T-helper 22 cell (primary cell): ENCODE measurements at places on chromosomes 5 and 9.

- DNase-seq = no peak
Observed at GRCh38 chr5:163433271-163433670, 4.1 kb upstream of the CCNG1 start.

DNA sequence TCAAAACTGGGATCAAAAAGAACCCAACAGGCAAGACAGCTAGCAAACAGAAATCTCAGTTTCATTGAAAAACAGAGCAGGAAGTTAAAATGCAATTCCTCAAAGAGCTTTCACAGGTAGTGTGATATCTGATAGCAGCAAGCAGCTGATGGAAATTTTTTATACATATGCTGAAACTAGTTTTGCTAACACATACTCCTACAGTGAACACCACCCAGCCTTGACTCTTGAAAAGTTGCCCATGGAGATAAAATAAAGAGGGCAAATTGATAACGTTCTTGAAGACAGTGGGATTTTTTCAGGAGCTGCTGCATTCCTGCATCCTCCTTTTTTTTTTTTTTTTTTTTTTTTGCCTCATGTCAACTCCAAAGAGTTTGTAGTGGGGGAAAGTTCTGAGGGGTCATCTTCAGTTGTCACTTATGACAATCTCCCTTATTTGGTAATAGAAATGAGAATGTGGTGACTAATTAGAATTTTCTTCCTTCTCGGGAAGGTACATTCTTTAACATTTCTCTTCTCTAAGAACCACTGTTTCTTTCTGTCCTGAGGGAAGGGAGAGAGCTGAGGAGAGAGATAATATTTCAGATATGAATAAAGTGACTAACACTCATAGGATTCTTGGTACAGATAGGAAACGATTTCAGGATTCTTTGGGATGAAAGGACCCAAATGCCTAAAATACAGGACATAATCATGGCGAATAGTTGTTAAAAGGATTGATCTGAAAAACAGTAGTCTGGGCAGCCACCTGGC lies 24.6 kb downstream of the SH3RF2 start:
- no peak for DNase-seq

DNA sequence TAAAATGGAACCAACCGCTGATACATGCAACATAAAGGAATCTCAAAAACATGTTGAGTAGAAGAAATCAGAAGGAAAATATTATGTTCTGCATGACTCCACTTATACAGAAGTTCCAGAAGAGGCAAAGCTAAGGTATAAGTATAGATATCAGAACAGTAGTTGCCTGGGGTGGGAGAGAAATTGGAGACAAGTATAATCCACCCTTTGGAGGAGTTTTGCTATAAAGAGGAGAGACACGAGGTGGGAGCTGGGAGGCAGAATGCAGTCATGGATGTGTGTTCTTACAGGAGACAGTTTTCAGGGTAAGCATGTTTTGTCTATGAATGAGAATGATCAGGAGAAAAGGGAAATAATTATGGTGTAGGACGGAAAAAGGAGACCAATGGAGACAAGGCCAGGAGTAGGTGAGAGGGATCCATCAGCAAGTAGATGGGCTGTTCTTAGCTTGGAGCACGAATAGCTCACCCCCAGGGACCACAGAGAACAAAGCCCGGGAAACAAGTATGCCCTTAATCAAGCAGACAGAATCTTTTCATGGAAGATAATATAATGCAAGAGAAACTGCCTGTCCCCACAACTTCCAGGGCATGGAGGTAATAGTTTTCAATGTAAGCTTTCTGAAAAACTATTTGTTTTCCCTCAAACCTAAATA lies 72.2 kb downstream of the MED27 start:
- no peak for DNase-seq

GRCh38 chr9:130320723-130321481 lies 55.3 kb downstream of the HMCN2 start:
- DNase-seq = no peak

GRCh38 chr5:56964173-56964572 lies 12.2 kb upstream of the MIER3 start:
- DNase-seq = no peak

DNA sequence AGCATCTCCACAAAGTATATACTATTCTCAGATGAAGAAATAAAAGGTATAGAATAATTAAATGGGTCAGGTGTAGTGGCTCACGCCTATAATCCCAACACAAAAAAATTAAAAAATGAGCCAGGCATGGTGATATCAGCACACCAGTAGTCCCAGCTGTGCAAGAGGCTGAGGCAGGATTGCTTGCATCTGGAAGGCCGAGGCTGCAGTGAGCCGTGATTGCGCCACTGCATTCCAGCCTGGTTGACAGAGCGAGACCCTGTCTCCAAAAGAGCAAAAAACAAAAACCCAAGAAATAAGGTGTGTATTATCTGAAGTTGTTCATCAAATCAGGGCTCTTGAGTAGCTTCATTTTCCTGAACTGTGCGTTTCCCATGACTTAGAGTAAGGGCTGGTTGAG lies 83.2 kb upstream of the MYO10 start:
- no peak for DNase-seq

DNA sequence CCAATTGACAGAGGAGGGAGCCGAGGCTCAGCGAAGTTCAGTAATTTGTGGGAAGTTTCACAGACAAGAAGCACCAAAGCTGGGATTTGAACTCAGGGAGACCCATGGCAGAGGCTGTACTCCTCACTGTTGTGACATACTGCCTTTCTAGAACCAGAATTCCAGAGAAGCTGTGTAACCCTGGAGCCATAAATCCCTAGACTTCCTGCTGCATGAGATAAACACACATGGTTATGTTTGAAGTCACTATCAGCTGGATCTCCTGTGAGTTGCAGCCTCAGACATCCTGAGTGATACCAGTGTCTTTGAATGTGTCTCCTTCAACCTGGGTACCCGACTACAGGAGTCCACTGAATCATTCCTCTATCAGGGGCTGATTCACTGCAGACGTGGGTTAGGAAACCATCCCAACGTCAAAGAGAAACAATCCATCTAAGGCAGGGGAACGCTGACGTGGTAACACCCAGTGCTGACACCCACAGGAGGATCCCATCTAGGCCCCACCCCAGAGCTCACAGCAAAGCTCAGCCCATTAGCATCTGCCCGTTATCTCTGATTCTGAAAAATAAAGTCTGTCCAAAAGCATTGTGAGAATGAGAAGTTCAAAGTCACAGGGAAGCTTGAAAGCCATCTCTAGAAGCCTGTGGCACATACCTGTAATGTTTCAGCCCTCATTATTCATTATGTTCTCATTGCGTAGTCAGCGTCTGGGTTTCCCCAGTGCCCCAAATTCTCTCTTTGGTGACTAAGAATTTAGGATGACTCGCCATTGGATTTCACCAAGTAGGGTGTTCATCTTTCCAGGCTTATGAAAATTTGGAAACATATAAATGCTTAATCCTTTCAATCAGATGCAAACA lies 36.3 kb upstream of the BASP1 start:
- no peak for DNase-seq

- DNase-seq = no peak
Observed at GRCh38 chr5:10555277-10555684, 8.6 kb upstream of the ANKRD33B start.

DNA sequence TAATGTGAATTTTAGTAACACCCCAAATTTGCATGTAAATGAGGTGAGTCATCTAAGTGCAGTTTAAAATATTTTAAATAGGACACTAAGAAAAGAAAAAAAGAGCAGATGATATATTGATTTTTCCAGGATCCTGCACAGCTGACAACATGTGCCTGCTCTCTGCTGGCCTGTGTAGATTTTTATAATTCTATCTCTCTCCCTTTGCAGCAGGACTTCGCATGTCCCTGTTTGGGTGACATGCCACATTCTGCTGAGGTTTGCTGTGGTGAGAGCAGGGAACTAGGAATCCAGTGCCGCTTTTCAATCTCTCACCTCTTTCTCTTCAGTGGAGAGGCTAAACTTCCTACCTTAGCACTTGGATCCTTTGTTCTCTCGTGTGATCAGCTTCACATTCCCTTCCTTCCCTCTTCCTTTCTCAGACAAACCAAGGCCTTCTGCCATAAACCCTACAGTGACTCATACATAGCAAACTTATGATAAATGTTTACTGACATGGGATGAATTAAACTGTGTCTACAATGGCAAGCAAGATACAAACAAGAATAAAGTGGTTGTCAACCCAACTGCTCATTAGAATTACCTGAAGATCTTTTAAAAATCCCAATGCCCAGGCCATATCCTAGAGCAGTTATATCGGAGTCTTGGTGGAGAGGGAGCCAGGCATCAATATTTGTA lies 198.8 kb upstream of the EFNA5 start:
- no peak for DNase-seq

GRCh38 chr9:128911529-128912035 lies 9.2 kb upstream of the PHYHD1 start:
- no peak for DNase-seq

GRCh38 chr5:88269222-88269771 lies 652 bp upstream of the TMEM161B start:
- no peak for DNase-seq

DNA sequence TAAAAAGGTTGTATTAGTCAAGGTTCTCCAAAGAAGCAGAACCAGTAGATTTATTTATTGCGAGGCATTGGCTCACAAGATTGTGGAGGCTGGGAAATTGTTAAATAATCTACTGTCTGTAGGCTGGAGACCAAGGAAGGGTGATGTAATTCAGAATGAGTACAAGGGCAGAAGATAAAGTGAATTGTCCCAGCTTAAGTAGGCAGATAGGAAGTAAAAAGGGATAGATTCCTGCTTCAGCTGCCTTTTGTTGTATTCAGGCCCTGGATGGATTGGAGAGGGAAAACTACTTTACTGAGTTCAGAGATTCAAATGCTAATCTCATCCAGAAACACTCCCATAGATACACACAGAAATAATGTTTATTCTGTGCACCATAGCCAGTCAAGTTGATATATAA lies 301.1 kb downstream of the CYLC2 start:
- no peak for DNase-seq

DNA sequence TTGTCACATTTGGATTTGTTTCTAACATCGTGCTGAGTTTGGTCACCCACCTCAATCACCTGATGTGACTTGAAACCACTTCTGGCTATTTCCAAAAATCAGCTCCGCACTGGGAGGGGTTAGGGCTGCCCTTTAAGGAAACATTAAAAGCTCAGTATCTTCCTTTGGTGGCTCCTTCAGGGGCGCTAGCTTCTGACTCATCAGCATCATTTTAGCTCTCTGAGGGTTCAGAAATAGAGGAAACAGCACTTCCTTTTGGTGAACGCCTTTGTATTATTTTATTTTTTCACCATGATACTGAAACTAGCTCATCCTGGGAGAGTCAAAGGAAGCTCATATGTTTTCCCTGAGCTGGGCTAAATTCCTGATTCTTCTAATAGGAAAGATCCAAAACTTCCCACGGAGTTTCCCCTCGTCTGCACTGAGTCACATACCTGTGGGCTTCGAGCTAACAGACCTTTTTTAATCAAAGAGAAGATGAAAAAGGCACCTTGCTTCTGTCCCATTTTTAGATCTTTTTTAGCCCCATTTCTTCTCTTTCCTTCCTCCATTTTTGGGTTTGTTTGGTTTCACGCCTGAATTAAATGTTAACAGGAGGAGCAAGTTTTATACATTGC lies 48.2 kb downstream of the ROPN1L start:
- no peak for DNase-seq

GRCh38 chr9:108854641-108855528 lies 901 bp downstream of the ACTL7B start:
- no peak for DNase-seq

DNA sequence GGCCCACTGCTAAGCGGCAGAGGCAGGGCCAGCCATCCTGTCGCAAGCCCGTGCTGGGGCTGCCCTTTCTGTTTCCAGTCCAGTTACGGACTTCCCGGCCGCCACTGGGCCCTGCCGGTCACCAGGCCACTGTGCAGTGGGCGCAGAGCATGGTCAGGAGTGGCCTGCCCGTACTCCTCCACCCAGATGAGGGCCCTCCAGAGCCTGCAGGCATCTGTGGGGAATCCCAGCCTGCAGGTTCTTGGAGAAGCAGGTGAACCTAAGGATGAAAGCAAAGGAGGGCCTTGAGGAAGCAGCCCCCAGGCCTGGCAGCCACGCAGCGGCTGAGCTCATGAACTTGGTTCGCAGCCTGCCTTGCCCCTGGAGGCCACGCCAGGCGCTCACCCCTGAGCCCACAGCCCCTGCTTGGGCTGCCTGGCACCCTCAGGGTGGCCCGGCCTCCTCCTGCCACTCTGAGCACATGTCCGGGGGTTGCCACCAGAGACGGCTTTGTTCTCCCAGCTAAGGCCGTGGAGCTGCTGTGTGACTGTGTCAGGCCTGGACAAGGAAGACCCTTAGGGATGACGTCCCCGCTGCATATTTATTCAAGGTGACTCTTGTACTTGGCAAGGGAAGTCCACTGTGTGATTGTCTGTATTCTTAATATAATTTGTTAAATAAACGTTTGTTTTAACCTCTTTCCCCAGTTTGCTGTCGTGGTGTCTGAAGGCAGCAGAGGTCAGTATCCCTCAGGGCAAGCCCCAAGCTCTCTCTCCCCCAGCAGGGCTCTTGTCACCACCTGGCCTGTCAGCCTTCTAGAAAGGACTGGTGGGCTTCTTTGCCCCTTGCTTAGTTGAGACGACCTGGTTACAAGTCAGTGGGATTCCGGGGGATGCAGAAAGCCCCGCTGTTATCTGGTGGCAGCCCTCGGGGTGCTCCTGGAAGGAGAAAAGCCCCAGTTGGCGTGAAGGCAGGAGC lies 107.1 kb upstream of the LMX1B start:
- DNase-seq = no peak

GRCh38 chr5:140346348-140347221 lies at the start of gene HBEGF:
TSS of gene HBEGF (minus strand) at chr5:140346603. CDS start at chr5:140346328, 275 bp downstream.
- peak; percentile 28 for DNase-seq

DNA sequence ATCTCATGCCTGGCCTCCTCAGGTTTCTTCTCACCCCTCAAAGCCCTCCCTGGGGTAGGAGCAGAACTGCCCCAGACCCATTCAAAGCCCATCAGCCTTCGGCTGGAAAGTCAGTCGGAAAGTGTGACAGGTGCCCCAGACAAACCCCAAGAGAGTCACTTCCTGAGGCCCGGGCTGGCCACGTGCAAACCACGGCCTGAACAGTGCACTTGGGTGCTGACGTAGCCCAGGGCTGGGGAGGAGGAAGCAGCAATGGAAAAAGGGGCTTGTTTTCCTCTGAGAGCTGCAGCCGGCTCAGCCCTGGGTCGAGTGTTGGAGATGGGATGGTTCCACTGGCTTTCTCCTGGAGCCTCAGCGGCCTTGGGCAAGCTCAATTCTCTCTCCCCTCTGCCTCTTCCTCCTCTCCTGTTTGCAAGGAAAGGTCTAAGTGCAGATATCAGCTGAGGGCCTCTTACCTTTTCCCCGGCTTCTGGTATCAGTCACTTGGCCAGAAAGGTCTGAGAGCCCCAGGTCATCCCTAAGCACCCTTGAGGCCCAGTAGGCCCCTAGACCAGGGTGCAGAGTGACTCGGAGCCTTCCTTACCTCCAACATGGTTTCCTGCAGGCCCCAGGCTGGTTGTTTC lies 5.9 kb upstream of the EGR1 start:
- DNase-seq = peak; percentile 68

- no peak for DNase-seq
Observed at GRCh38 chr9:82206490-82206889, 217.9 kb downstream of the SPATA31D1 start.

GRCh38 chr9:115531410-115532125 lies 413.6 kb upstream of the TNC start:
- DNase-seq = no peak

DNA sequence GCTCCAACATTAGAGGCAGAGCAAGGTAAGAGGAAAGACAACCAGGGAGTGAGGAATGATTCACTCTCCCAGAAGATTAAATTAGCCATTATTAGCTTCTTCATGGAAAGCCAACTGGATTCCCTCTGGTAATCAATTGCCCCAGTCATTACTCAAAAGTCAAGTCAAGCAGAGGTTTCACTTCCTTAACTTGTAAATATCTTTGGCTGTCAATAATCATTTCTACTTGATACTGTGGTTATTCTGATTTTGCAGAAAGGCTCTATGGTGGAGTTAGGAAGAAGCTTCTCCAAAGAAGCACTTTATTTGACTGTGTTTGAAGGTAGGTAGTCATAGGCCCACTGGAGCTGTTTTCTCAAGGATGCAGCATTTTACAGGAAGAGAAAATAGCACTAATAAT lies 78.0 kb downstream of the JAKMIP2 start:
- DNase-seq = no peak
